ENCODE measurements at places on chromosomes 1 and 21.

GRCh38 chr1:3865606-3866160, 8.4 kb downstream of the DFFB start:
- DNase-seq, result no peak

DNA sequence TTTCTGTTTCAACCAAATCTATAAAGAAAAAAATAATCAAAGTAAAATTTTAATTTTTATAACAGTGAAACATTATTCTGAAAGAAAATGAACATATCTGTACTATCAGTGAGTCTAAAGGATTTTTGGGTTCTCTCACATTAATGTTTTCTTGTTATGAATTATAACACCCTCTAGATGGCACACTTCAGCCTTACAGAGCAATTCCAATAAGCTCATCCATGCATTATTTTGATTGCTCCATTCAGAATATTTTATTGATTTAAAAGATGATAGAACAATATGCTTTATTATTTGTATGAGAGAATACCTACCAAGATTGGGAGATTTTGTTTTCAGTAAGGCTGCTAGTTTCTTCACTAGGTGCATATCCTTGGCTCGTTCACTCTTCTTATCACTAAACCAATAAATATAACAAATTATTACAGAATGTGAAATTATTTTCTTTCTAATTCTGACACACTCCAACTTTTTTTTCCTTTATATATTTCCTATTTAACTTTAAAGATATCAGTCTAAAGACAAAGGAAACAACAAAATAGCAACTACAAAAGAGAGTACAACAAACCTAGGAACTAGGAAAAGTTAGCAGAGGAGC, 82.4 kb downstream of the RAB3GAP2 start:
- no peak for DNase-seq

DNA sequence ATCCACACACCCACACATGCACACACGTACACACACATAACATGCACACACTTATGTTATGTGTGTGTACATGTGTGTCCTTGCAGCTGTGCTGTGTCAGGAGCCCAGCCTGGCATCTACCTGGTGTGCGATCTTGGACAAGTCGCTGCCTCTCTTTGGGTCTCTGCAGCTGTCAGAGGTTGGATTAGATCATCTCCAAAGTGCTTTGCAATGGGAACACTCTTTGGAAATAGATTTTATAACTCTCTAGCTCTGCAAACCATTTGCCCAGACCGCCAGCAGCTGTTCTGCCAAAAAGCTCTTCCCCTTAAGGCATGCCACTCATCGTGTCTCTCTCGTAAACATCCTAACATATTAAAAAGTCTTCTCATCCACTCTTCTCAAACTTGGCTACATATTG, 4.7 kb downstream of the PKP1 start:
- DNase-seq, result no peak

DNA sequence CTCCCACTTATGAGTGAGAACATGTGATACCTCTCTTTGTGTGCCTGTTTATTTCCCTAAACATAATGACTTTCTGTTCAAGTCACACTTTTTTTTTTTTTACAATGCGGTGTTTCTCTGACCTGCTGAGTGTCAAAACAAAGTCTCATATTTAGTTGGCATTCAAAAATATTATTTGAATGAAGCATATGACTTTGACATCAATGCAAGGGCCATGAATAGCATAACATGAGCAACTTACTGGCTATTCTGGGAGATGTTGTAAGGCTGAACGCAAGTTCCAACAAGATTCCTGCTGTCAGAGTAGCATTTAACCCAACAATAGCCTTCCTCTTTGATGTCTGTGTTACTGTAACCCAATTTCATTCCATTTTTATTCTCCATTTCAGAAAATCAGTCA, 2.0 kb upstream of the KRTAP19-1 start:
- DNase-seq, result no peak

All from CD4-positive, alpha-beta T cell treated with Interleukin-1 beta for 1 hour (primary cell).